KBM-7 (cell line): ENCODE measurements at places on chromosomes 3 and 15.

DNA sequence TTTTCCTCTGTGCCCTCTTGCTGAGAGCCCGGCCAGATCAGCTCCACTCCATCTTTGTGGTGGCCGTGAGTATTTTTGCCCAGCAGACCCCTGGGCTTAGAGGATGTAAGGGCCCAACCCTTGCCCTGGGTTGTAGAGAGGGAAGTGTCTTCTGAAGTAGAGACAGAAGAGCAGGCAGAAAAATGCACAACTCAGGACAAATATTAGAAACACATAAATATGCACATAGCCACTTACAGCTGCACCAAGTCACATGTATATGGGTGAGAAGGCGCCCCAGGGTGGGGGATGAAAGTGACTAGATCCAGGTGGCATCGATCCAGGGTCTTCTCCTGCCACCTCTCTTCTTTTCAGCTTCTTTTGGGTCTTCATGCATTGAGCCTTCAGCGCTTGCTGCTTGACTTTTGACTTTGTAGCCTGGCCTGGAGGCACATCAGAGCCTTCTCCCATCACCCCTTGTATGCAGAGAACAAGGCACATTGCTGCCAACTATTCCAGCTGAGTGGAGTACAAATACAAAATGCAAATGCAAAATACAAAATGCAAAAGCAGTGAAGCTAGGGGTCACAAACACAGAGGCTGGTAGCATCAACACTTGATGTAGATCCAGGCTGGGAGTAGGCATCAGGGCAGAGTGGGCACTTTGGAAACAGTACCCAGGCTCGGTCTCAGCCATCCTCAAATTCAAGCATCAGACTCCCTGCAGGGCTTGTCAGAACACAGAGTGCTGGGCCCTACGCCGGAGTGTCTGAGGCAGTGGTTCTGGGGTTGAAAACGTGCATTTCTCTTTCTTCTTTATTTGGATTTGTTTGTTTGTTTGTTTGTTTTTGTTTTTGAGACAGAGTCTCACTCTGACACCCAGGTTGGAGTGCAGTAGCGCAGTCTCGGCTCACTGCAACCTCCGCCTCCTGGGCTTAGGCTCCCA is 133.0 kb downstream of the ASB7 start:
- DNase-seq = no peak

DNA sequence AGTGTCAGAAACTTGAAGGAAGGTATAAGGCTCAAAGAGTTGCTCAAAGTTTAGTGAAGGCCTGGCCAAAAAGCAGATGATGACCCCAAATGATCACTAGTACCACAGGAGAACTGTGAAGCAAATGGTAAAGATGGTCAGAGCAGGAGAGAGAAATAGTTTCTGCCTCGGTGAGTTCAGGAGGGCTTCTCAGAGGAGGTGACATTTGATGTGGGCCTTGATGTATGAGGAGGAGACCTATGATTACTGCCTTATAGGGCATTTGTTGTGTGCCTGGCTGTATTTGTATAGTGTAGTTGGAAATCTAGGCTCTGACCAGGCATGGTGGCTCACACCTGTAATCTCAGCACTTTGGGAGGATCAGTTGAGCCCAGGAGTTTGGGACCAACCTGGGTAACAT is 50.4 kb downstream of the DNASE1L3 start:
- no peak for DNase-seq

- no peak for DNase-seq
Measured at GRCh38 chr3:17137321-17137826, 252.6 kb downstream of the PLCL2 start.

DNA sequence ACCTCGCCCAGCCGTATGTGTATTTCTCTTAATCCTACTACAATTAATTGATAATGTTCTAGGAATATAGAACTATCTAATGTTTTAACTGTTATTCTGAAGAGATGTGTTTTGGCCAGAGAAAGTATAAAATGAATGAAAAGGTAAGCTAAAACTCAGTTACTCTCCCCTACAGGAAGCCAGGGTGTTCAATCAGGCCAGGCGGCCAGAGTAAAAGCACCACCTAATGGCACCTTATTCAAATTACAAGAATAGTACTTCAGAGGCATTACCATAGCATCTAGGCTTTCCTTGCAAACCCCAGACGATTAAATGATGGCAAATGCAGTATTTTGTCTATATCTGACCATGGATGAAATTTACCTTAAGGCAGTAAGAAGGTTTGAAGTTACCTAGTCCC is 10.4 kb downstream of the SLC12A8 start:
- peak; percentile 31 for DNase-seq

GRCh38 chr3:49132073-49132436 is 795 bp downstream of the LAMB2 start:
- DNase-seq = no peak

DNA sequence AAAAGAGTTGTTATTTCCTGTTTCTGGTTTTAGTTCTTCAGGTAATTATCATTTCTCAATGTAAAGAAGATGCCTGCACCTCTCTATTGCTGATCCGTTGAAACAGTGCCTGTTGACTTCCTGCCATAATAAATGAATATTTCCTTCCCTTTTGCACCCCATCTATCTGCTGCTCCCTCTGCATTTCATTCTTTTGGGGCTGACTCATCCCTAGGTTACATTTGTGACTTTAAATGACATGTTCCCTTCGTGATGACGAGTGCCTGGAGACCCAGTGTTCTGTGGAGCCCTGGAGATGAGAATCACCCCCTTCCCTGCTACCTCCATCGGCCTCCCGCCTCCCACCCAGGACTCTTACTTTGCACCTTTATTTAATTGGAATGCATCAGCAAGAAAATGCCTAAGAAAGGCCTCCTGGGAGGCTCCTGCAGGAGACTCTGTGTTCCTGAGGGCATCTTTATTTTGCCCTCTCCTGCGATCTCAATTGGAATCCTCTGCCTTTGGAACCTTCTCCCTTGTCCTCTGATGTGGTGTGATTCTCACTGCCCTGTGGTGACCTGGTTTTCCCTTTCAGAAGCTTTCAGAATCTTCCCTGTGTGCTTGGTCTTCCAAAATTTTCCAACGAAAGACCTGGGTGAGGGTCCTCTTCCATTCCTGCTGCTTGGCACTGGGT is 13.7 kb downstream of the LRRK1 start:
- peak; percentile 41 for DNase-seq

GRCh38 chr3:100570811-100571210 is 38.6 kb upstream of the ADGRG7 start:
- DNase-seq = no peak

DNA sequence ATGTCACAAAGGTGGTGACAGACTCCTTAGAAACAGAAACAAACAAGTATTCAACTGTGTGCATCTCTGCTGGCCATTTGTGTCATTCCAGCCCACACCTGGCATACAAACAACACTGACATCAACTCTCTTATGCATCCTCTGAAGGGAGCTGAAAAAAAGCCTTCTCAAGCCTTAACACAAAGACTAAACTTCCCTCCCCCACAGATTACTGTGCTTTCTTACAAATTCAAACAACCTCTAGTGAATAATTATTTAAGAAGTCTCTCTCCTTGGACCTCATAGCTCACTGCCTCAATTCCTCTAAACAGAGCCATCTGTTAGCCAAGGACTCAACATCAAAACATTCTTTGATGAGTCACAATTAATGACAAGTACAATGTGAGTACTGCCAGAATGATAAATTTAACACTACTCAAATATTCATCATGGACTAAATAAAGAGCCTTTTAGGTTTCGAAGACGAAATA is 132.1 kb downstream of the WDR76 start:
- no peak for DNase-seq

DNA sequence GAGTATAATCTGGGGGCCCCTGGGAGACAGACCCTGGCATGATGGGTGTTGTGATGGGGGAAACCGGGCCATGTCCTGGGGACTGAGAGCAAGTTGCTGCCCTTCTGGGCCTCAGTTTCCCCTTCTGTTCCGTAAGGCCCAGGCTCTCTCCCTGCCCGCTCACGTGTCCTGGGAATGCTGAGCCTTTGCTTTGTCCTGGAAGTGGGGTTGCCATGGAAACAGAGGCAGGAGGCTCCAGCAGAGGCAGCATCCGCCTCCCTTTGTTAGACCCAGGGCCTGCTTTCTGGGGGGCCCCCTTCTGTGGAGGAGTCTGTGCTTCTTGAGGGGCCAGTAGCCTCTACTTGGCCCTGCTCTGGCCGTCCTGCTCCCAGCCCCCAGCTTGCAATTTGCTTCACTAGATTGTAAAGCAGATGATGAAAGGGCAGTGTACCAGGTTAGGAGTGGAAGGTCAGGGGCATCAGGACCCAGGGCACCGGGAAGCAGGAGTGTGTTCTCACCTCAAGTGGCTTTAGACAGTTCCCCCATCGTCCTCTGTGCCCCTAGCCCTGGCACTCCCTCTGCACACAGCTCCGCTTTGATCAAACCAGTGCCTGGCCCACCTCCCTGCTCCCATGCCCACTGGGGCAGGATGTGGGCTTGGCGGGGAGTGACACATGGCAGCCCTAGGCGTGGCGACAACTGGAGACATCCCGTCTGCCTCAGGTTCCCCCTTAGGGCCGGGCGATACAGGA is 105.6 kb downstream of the FBLN2 start:
- DNase-seq = no peak

- no peak for DNase-seq
Measured at GRCh38 chr3:129607391-129608068, 1.1 kb upstream of the PLXND1 start.

DNA sequence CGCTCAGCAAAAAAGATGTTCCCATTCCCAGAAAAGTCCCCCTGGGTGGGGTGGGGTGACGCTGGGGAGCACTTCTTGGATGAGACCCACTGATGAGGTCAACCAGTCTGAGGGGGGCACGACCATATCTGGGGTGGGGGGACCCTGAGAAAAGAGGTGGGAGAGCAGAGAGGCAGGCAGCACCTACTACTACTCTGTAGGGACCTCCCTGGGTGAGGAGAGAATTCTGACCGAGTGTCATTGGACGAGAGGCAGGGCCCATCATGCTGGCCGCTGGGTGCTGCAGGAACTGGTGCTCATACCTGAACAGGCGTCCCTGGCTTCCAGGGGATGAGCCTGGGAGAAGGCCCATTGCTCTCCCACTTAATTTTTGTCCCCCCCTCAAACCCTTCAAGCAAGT is 158.8 kb downstream of the KLF13 start:
- DNase-seq = no peak

DNA sequence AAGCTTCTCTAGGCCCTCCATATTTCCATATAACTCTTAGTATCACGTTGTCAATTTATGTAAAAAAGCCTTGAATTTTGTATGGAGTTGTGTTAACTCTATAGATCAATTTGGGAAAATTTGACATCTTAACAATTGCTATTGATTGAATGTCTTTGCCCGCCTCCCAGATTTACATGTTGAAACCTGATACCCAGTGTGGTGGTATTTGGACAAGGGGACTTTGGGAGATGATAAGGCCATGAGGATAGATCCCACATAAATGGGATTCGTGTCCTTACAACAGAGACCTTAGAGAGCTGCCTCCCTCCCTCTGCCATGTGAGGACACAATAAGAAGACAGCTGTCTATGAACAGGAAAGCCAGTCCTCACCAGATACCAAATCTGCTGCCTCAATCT is 21.1 kb upstream of the TNK2 start:
- DNase-seq = no peak

- DNase-seq = peak; percentile 81
Measured at GRCh38 chr15:66698318-66698961, 3.6 kb upstream of the SMAD6 start.

GRCh38 chr15:35126236-35126635 is 41.1 kb upstream of the NANOGP8 start:
- no peak for DNase-seq

DNA sequence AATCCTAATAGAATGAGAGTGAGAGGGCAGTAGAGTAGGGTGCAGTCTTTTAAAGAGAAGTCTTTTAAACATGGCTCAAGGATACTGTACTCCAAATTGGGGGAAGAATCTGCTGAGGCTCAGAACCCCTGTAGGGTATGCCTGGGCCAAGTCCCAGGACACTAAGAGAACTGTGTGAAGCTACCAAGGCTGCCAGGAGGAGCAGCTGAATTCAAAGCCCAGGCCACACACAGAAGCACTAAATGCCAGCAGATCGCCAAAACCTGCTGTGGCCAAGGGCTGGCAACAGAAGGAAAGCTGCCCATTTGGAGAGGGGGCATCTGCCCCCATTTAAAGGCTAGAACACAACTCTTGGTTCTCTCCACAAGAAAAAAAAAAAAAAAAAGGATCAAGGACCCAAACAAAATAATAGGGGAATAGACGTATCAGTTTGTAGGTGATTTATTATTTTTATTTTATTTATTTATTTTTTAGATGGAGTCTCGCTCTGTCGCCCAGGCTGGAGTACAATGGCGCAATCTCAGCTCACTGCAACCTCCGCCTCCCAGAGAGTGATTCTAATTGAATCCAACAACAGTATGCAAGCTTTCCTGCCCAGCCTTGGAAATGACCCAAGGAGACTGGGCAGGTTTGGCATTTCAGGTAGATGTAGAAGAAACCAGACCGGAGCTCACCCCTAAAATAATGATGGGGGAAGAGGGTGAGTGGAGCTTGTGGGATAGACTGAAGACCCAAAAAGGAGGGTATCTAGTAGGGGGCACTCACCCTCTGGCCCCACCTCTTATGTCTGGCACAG is 279.0 kb upstream of the WNT5A start:
- DNase-seq = no peak

- no peak for DNase-seq
Measured at GRCh38 chr3:53164911-53165310, 3.9 kb downstream of the PRKCD start.

DNA sequence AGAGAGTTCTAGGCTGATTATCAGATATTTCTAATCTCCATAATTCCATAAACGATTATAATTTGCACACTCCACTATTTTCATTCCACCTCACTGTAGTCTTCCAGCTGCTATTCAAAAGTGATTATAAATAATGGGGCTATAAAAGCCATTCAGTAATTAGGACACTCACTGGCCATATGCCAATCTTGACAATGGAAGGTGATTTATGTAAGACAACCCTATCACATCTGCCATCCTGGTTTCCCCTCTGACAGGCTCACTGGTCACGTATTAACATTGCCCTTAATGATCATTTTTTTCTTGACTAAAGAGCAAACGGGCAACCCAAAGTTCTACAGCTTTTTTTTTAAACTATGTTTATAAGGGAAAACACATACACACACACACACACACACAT is 402.4 kb downstream of the MAGI1 start:
- no peak for DNase-seq

DNA sequence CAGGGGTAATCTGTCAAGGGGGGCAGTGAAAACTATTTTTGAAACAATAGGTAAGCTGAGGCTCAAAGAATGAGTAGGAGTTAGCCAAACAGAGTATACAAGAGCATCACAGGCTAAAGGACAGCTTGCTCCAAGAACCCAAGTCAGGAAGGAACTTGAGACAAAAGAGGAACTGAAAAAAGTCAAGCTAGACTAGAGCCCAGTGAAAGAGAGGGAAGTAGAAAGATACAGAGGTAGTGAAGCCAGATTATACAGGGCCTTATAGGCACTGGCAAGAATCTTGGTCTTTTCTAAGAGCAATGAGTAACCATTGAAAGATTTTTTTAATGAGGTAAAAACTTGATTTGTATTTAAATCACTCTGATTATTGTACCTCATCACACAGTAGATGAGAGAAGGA is 69.9 kb downstream of the FILIP1L start:
- DNase-seq = peak; percentile 81
